ENCODE measurements at places on chromosomes 5 and 9.

DNA sequence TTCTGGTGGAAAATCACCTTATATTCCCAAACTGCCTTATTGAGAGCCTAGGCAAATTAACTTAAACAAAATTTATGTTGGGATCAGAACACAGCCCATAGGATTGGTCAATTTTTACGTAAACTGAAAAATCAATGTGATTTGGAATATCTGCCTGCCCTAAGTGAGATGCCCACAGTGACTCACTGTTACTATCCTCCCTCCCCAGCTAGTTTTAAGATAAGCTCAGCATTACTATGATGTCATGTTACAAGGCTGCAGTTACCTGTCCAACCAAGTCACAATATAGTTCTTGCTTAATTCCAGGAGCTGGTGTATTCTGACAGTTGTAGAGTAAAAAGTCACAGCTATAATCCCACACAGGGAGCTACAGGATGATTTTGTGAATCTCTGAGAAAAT is 23.1 kb downstream of the SKP1 start:
- no peak for DNase-seq

- no peak for DNase-seq
These were observed 81.9 kb downstream of the RAPGEF1 start for GRCh38 chr9:131657940-131658339.

DNA sequence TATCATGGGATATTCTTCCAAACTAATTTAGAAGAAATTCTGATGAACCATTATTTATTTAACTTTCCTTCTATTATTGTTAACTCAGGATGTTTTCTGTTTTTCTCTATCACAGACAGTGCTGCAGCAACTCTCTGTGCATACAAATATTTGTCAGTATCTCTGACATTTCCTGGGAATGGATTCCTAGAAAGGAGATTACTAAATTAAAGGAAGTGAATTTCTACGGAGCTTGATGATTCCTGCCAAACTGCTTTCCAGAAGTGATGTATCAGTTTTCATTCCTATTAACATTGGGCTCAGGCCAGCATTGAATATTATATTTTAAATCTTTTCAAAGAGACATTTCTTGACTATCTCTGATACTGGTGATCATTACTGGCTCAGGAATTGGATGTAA is 26.0 kb upstream of the MAST4 start:
- no peak for DNase-seq

DNA sequence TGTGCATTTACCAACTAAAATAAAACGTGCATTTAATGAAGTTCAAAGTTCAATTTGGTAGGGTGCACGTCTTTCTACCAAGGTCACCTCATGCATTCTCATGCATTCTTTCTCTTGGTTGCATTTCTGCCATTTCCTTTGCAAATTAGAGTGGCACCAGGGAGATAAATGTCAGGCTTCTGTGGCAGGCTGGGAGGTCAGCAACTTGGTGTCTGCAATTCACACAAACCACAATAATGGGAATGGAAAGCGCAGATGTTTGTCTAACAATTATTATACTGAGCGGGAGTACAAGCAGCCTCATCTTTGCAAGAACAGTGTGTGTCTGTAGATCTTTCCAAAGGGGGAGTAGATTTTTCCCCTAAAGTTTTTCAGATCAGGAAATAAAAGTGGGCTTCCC is 411.7 kb downstream of the DMRT2 start:
- DNase-seq: no peak

DNA sequence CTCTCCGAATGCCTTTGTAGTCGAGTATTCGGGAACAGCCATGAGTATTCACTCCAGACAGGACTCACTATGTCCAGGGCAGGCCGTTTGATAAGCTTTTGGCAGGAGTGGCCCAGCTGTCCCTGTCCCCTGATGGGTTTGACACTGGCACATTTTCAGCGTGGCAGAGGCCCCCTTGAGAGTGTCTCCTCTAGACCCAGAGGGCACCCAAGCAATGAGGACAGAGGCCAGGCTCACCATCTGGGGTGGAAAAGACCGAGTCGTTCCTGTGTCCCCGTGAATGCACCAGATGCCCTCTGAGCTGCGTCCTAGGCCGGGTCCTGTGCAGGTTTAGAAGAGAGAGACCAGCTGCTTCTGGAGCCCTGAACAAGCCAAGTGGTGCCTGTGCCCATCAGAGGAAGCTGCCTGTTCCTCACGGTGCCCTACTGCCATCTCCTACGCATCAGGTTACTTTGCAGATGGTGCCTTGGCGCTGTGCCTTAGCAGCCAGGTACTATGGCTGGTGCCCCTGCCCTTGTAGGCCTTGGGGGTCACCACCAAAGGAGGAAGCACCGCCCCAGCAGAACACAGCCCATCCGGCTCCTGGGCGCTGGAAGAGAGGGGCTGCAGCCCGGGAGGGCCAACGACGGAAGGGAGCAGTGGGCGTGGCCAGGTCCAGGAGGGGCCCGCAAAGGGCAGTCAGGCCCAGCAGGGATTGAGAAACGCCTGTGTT is 42.4 kb downstream of the LRSAM1 start:
- DNase-seq: no peak

DNA sequence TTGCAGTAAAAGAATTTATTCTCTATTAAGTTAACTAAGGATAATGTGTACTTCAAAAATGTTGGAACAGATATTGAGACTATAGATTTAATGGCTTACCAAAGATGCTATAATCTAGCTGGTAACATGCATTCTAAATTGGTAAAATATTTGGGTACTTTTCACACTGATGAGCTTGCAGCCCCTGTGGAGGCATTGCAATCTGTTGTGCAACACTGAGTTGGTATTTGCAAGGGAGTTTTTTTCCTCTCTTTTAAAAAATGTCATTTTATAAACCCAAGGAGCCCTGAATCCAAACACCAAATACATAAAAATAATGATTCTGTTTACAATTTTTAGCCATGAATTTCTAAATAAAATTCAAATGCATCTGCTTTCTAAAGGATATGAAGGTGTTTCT is 944.8 kb downstream of the DTWD2 start:
- no peak for DNase-seq

Measured in OCI-M1 (cell line).